NCI-H1092 (cell line): ENCODE measurements at places on chromosomes 2 and 18.

DNA sequence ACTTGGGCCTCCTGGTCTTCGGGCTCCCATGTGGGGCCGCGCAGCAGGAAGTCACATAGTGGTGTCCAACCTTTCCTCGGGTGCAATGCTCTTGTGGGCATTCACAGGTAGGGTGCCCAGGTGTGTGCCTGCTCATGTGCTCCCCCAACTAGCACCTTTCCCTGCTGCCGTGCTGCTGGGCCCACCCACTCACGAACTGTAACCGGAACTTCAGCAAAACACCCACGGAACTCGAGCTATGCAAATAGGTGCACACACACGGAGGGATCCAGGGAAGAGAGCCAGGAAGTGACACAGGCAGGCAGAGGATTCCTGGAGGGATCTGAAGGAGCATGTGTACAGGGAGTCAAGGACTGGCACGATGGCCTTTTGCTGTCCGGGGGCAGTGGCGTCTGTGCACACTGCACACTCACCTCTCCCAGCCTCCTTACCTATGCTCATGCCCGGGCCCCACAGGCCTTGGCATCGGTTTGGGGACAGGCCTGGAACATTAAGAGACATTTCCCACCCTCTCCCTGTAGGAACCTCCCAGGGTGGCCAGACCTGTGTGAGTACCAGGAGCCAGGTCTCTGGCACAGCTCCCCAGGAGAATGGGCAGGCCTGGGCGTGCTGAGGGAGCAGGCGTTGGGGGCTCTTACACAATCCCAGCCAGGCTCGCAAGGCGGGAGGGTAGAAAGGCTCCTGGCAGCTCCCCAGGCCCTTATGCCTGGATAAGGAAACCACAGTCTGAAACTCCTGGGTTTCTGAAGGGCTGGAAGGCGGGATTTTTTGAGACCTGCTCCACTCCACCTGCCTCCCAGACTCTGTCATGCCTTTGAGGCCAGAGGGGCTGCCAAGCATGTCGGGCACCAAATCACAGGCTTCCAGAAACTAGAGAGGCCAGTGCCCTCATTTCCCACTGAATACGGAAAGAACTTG is 6.6 kb upstream of the PTMA start:
- DNase-seq: no peak

GRCh38 chr2:213108308-213108707 is 43.1 kb downstream of the IKZF2 start:
- DNase-seq: no peak

- DNase-seq: no peak
These were observed 24.4 kb downstream of the KLF7 start for GRCh38 chr2:207141386-207141785.

- DNase-seq: no peak
These were observed 245.2 kb upstream of the REG3G start for GRCh38 chr2:78780256-78780655.

GRCh38 chr2:125280265-125280664 is 1255.2 kb downstream of the CNTNAP5 start:
- no peak for DNase-seq

DNA sequence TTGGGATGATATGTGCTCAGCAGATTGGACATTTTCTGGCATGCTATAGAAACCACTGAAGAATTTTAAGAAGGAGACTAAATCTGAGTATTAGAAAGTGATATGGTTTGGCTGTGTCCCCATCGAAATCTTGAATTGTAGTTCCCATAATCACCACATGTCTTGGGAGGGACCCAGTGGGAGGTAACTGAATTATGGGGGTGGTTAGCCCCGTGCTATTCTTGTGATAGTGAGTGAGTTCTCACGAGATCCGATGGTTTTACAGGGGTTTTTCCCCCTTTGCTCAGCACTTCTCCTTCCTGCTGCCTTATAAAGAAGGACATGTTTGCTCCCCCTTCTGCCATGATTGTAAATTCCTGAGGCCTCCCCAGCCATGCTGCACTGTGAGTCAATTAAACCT is 535.9 kb upstream of the VRK2 start:
- no peak for DNase-seq

DNA sequence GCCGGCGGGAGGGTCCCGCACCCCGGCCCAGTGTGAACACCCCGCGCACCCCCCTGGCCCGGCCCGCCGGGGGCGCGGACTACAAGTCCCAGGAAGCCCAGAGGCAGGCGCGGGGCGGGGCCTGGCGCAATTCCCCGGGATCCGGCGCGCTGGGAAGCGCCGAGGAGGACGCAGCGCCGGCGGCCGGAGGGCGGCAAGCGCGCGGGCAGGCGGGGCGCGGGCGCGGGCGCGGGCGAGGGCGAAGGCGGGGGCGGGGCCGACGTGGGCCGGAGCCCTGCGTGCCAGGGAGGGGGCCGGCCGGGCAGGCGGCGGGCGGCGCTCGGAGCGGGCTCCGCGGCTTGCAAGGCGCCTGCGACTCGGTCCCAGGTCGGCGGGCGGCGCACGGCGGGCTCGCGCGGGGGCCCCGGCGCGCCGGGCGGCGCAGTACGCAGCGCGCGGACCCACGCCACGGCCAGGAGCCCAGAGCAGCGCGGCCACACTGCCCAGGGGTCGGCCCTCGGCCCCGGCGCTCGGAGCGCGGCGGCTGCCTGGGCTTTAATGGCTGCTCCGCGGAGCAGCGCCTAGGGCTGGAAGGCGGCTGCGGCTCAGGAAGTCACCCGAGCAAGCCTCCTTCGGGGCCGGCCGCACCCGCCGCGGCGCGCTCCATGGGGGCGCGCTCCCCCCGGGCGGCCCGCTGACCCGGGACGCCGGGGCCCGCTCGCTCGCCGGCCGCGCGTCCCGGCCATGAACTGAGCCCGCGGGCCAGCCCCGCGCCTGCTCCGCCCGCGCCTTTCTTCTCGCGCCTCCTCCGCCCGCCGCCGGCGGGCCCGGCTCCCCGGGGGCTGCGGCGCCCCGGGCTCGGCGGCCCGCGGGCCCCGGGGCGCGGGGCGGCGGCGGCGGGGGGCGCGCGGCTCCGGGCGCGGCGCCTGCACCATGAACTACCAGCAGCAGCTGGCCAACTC is at the start of gene AGAP1:
AGAP1 (plus strand) TSS at position 269 of the 941 bp plus-strand sequence.
- DNase-seq: peak; percentile 21

GRCh38 chr2:216274194-216274840 is 98.0 kb downstream of the MARCHF4 start:
- DNase-seq: no peak

DNA sequence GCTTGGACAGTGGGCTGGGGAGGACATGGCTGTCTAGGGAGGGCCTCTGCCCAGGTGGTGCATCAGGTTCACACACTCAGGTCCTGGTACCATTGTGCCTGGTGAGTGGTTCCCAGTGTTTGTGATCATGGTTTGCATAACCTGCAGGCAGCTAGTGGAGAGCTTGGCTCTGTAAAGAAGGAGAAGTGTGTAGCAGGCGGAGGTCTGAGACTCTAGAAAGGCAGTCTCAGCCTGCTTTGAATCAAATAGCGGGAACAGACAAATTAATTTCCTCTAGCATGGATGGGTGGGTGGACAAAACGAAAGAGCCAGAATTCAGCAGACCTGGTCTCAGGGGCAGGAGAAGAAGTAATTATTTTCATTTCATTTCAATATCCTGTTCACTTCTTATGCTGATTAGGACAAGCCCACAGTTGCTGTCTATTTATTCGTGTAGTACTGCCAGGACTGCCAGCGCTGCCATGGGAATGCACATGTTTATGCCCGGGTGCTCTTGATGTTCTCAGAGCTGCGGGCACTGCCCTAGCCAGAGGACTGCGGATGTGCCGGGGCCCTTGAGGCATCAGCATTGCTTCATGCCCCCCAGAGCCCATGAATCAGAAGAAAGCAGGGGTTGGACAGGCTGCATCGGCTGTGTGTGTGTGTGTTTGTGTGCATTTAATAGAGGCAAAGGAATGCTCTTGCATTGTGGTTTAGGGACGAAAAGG is 45.4 kb upstream of the DLX2 start:
- no peak for DNase-seq

GRCh38 chr2:220646424-220646823 is 925.7 kb downstream of the EPHA4 start:
- DNase-seq: no peak

DNA sequence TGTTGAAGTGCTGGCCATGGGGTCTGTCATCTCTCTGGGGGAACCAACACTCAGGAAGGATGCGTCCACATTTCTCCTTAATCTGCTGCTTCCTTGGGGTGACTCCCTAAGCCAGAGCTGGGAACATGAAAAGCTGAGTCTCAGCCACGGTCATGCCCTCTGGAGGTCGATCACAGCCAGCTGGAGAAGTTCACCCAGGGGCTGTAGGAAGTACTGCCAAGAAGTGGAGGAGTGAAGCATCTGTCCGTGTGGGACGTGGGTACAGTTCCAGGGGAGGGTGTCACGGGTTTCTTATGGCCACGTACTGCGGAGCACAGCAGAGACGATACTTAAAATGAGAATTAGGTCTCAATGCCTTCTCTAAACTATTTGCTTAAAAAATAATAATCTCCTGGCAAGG is 42.4 kb upstream of the IGFBP2 start:
- no peak for DNase-seq

- peak; percentile 23 for DNase-seq
These were observed 48.5 kb upstream of the LYPD6B start for GRCh38 chr2:148989882-148990493.

DNA sequence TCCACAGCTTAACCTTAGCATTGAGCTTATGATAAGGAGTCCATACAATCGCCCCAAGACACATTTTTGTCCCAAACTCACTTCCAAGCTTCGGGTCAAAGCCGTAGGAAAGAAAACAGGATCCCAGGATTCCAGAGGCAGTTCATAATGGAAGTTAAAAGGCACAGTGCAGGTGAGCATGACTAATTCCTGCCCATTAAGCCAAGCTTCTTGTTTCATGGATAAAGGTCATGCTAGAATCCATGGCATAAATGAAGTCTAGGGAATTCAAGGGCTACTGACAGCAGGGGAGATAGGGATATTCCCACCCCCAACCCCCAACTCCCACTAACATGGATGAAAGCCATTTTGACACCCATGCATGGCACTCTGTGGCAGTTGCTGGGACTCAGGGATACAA is 10.2 kb upstream of the INPP4A start:
- no peak for DNase-seq

GRCh38 chr2:54478899-54479298 is 22.8 kb downstream of the SPTBN1 start:
- DNase-seq: no peak

DNA sequence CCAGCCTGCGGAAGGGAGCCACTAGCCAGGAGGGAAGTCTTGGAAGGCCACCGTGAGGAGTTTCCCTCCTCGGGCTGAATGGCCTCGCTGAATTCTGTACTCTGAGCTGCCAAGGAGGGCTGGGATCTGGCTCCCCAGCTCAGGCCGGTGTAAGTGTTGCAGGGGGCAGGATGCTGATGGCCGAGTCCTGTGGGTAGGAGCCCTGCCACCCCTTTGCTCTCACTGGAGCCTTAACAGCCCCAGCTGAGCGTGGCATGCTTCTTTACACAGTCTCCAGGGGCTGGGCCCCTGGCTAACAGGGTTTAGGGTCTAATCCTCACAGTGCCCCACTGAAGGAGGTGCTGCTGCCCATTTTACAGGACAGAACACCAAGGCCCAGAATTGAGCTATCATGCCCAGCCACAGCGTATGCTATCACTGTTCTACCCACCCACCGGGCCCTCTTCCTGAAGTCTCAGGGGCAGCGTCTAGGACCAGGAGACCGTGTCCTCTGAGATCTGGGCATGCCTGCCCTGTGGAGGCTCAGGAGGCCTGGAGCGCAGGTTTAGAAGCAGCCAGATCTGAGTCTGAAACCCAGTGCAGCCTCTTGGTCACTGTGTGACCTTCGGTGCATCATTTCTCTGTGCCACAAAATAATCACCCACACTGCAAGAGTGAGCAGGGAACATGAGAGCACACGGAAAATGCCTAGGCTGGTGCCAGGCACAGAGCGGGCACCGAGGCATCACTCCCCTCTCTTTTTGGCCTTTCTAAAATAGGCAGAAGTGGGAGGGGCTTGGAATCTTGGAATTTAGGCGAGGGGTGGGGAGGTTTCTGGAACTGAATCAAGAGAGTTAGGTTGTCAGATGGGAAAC is 42.9 kb downstream of the TMEM37 start:
- no peak for DNase-seq

GRCh38 chr2:24935145-24935544 is 15.1 kb upstream of the ADCY3 start:
- no peak for DNase-seq

DNA sequence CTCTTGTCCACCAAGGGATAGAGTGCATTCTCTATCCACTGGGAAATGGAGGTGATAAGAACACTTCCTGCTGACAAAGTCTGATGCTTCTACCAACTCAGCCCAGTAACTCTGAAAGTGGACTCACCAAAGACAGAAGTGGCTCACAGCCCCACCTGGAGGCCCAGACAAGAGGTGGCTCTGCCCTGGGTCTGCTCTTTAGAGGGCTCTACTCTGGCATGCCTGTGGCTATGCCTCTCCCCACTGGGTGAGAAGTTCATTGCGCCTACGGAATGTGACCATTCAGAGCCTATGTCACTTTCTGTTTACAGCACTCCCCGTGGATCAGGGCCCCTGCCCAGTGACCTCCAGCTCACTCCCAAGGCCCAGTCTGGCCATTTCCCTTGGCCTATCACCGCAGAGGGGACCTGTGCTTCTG is 13.5 kb upstream of the XDH start:
- no peak for DNase-seq

DNA sequence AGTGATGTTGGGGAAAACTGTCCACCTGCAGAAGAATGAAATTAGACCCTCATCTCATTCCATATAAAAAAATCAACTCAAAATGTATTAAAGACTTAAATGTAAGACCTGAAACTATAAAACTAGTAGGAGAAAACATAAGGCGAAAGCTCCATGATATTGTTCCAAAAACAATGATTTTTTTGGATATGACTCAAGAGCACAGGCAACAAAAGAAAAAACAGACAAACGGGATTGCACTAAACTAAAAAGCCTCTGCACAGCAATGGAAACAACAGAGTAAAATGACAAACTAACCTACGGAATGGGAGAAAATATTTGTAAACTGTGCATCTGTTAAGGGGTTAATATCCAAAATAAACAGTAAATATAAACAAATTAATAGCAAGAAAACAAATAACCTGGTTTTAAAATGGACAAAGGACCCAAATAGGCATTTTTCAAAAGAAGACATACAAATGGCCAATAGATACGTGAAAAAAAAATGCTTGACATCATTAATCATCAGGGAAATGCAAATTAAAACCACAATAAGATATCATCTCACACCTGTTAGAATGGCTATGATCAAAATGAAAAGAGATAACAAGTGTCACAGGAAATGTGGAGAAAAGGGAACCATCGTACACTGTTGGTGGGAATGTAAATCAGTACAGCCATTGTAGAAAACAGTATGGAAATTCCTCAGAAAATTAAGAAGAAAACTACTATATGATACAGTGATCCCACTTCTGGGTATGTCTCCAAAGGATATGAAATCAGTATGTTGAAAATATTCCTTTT is 26.6 kb downstream of the LRRFIP1 start:
- no peak for DNase-seq
